ENCODE measurements at places on chromosomes 16 and 17.

DNA sequence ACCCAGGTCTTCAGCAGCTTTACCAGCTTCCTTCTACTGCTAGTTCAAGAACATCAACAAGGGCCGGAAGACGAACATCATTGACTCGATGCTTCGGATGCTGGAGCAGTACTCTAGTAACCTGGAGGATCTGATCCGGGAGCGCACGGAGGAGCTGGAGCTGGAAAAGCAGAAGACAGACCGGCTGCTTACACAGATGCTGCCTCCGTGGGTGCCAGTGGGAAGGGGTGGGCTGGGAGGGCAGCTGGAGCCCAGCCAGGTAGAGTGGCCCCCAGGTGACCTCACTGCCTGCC lies 12.1 kb downstream of the GUCY2D start:
- no peak for DNase-seq

DNA sequence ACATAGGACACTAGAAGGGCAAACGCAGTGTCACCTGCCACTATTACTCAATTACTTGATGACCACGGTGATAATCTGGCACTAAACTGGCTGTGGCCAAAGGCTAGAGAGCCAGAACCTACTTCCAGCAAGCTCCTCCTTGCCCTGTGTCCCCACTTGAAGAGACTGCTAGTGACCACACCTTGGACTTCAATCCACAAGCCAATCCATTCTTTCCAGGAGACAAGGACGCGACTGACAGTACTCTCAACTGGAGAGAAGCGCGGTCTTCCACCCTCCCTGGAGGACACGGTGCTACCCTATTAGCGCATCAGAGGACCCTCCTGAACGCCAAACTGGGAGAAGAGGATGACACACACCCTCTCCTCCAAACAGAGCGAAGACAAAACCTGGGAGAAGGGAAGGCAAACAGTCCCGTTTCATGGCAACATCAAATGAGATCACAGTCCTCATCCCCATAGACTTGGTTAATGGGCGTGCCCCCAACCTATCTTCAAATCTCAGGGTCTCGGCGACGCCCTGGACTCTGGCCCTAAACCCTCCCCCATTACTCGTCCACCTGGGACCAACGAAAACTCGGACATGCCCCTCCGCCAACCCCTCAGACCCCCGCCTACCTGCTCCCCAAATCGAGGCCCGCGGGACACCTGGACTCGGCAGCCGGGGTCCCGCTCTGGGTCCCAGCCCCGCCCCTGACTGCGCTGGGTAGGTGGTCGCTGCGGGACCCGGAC lies 508 bp downstream of the FLCN start:
- DNase-seq, result no peak

GRCh38 chr16:85471469-85472431 lies 141.4 kb upstream of the GSE1 start:
- no peak for DNase-seq

GRCh38 chr16:70290949-70291519 lies 1.7 kb upstream of the AARS1 start:
- DNase-seq, result no peak

GRCh38 chr17:82859431-82860403 lies 19.9 kb upstream of the ZNF750 start:
- DNase-seq, result peak; percentile 51

DNA sequence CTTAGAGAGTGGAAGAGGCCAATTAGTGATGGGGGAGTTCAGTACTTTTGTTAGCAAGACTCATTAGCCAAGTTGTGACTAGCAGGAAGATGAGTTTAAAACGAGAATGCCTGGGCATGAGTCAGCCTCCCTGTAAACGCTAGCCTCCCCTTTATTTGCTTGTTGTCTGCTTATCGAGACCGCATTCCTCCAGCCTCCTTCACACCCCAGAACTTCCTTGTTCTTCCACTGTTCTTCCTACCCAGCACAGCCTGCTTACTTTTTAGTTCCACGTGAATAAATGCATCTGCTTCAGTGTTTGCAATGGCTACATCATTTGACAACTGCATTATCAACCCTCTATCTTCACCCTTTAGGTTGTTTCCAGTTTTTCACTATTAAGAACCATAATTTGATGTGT lies 20.2 kb upstream of the OR3A1 start:
- no peak for DNase-seq

All from activated effector memory CD4-positive, alpha-beta T cell treated with Interleukin-2 at 50 U/mL for 16 hours (primary cell).